Colonic mucosa (tissue), 4 donors: ENCODE measurements at places on chromosomes 1 and 21.

DNA sequence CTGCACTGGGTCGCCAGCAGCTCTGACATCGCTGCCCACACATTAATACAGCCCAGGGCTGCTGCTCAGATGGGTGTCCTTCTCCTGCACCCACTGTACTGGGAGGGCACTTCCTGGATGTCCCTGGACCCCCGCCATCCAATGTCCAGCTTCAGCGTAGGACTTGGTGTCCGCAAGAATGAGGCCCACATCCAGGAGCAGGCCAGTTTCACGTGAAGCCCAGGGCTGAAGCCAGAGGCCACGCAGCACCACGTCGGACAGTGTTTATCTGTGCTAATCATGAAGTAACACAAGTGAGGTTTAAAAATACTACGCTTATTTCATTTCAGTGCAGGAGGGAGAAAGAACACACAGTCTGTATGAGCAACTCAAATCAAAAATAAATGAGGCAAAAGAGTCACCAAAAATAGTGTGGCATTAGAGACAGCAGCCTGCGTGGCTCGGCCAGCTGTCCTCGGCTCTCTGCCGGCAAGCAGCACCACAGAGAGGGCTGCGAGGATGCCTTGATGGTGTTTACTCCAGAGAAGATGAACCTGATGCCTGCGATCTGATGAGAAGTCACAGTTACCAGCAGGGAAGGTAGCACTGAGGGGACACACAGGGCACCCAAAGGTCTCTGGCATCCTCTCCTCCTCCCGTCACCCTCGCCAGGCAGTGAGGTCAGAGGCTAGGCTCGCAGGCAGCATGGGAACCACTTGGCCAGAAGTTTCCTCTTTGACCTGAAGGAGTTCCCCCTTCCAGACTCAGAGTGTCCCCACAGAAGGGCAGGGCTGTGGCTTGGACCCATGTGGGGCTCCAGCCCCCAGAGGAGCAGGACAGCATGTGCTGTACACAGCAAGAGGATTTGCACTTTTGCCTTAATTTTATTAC is 22.1 kb upstream of the NPHP4 start:
- no peak for DNase-seq

- DNase-seq: no peak
Observed at GRCh38 chr1:150765296-150765976, at the start of gene CTSS. CTSS (minus strand) TSS chr1:150765778; CDS start chr1:150764763, 1,015 bp downstream.

DNA sequence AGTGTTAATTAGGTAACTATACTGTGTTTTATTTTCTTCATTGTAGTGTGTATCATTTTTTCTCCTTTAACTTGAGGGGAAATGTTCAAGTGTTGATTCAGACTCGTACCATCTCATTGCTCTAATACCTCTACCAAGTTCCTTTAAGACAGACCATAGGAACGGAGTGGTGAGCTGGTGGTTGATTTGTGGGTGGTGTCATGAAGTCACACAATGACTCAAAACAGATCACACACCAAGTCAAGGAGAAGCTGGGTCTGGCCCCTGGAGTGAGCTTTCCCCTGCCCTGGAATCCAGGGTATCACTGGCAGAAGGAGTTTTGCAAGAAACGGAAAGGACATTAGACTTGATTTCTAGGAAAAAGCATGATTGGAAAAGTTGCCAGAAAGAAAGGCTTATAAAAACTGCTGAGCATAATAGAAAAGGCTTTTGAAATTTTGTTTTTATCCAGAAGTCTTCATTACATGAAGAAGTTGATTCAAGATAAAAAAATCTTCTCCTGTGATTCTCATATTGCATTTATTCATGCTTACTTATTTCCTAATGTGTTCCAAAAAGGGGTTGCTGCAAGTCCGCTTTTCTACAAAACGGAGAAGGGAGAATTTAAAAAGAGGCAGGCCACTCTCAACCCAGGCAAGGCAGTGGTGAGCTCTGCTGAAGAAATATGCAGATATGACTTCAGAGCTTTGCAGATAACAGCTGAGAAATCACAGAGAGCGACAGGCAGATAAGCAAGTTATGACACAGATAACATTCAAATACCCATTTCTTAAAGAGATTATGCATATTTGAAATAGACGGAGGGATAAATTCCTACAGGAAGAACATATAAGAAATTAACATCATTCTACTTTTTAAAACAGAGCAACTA is 79.7 kb downstream of the TBX19 start:
- no peak for DNase-seq

DNA sequence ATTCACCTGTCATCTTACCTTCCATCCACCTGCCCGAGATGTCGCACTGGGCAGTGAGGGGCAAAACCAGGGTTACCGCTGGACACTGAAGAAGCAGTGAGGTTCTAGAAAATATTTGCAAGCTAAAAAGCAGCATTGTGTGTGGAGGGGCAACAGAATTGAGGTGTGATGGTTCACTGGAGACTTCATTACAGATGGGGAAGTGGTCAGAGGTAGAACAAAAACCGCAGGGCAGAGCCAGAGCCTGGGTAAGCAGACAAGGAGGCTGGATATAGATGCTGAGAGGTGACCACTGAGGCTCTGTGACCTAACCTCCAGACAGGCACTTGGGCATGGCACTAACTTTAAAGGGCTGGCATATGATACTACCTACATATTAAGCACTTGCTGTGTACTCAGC is 363.9 kb upstream of the PROX1 start:
- no peak for DNase-seq

DNA sequence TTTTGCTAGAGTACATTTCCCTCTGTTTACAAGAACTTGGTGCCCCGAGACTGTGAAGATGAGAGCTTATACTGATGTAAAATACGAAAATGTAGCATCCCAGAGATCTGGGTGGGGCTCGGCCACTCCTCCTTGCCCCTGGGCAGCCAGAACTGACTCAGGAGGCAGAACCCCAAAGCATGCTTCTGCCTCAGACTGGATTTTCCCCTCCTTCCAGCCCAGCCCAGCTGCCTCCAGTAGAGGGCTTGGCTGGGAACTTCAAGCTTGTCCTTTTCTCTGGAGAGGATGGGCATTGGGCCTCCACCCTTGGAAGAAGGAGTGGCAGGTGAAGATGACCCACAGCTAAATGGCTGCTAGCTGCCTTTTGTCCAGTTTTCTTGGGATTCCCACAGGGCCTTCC is 24.3 kb upstream of the BTG2 start:
- DNase-seq: no peak
